ENCODE measurements at places on chromosomes 7 and 10. TPM values are rescaled to one million over a fixed set of nuclear protein-coding genes. Genes with fewer than 3 reads are reported as not detected.

DNA sequence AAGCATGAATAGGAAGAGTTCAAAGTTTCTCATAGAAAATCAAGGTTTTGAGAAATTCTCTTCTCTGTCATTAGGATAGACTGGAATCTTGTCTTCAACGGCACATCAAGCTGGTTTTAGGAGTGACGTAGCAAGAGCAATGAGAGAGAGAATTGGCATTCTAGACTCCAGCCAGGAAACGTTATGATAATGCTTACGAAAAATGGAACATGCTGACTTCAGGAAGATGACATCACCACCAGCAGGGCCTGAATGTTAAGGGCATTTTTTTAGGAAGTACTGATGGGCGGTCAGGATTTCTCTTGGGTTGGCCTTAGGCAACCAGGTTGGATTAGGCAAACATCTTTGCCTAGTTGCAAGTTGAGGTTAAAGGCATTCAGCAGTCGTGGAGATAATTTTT is 213.2 kb upstream of the CTBP2 start:
- no peak overlapping the region for H3K27ac ChIP-seq
- H3K36me3 ChIP-seq = no peaks in the 10 kb centered on the region
- no peak overlapping the region for H3K4me3 ChIP-seq
- H3K27me3 ChIP-seq = peaks cover 9% of the 10 kb centered on the region

The PALS2 gene
- 15.3 TPM for total RNA-seq

DNA sequence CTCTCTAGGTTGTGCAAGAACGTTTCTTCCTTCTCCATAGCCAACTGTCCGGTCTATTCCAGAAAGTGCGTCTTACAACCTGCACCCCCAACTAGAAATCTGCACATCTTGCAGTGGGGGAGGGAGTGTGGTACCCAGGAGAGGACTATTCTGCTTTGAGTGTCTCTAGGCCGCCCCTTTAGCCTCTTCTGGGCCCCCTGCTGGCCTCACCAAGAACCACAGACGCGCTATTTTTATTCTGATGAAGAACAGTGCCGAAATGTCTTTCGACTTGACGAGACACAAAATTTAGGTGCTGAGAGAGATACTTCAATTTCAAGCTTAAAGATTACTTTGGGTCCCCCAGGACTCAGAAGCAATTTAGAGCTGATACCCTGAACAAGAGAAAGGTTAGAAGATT is 1.0 kb downstream of the CNPY1 start:
- no peak for DNase-seq
- no peaks in the 10 kb centered on the region for H3K36me3 ChIP-seq
- H3K4me3 ChIP-seq = no peak overlapping the region

DNA sequence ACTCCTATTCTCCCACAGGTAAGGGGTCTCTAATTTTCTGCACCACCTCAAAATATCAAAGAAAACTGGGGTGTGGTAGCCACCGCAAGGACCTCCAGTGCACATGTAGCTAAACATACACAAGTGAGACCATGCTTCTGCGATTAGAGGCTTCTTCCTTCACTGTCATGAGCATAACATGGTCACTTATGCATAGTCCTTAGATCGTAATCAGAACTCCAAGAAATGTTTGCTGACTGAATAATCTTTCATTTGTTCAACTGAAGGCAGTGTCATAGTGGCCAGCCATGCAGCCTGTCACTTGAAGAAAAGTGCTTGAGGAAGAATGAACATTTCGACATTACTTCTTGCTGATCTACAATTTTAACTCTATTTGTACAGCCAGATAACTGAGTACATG is 14.6 kb downstream of the TWIST1 start:
- peaks cover 8% of the 10 kb centered on the region for H3K4me1 ChIP-seq
- no peak for DNase-seq
- H3K27me3 ChIP-seq = no peaks in the 10 kb centered on the region
- no peak overlapping the region for H3K4me3 ChIP-seq

The CAMK2B gene
- total RNA-seq = 1.2 TPM

DNA sequence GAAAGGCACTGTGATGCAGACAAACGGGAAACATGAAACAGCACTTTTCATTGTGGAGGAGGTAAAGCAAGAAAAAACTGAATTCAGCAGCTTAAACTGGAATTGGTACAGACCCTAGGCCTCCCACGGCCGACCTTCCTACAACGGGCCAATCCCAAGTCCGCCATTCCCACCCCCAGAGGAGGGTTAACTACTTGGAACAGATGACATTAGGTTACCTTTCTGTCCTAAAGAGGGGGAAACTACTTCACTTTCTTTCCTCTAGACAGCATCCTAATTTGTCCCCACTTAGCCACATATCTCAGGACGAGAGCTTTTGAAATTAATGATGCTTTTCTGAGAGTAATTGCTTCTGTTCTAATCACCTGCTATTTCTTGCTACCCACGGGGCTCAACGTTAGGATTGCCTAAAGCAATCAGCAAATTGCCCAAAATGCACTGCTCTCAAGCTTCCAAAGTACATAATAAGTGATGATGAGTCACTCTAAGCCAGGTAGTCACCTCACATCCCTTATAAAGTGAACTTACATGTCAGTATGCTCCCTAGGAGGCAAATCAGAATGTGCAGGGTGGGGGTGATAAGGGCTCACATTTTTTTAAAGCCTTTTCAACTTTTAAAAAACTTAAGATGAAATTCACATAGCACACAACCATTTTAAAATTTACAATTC is 36.7 kb downstream of the LSM5 start:
- DNase-seq = peak; percentile 67
- peaks cover 41% of the 10 kb centered on the region for H3K27me3 ChIP-seq
- no peaks in the 10 kb centered on the region for H3K4me1 ChIP-seq
- no peak overlapping the region for H3K27ac ChIP-seq

DNA sequence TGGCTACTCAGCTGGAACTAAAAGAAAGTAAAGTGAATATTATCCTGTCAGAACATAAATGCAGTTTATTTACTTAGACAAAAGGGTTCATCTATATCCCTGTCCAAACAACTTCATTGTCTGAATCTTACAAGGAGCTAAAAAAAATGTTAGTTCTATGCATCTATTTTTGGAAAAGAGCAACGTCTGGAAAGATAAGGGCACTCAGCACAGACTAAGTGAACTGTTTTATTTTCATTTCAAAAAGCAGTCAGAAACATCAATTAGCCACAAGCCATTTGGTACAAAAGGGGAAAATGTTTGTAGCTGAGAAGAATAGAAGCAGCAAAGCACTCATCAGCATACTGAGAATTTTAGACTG is 245.5 kb downstream of the FOXP2 start:
- no peak overlapping the region for H3K27ac ChIP-seq
- no peak for DNase-seq
- no peaks in the 10 kb centered on the region for H3K4me1 ChIP-seq
- H3K27me3 ChIP-seq = peaks cover 87% of the 10 kb centered on the region
- no peak overlapping the region for H3K4me3 ChIP-seq

Data from PC-3 (cell line).